ENCODE measurements at places on chromosomes 1 and 21.

GRCh38 chr1:210159211-210159610 lies 73.4 kb upstream of the SERTAD4 start:
- no peak for DNase-seq

GRCh38 chr1:226093621-226094020 lies 31.1 kb downstream of the H3-3A start:
- no peak for DNase-seq

- DNase-seq, result no peak
Measured at GRCh38 chr1:109757936-109758786, 5.6 kb downstream of the EPS8L3 start.

- DNase-seq, result no peak
Measured at GRCh38 chr1:58380345-58380744, 166.2 kb downstream of the OMA1 start.

DNA sequence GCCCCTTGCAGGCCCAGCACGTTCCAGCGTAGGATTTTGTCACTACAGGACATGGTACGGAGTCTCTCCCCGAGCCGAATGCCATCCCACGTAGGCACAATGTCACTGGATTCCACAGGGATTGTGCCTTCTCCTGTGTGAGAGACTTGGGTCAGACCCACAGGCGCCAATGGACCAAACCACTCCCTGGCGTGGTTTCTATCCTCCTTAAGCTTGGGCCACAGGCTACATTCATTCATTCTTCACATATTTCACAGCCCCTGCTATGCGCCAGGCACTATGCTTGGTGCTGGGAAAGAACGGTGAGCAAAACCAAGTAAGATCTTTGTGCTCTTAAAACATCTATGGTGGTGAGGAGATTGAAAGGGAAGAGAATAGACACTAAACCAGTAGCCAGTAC lies 18.7 kb downstream of the CHRNB2 start:
- no peak for DNase-seq

DNA sequence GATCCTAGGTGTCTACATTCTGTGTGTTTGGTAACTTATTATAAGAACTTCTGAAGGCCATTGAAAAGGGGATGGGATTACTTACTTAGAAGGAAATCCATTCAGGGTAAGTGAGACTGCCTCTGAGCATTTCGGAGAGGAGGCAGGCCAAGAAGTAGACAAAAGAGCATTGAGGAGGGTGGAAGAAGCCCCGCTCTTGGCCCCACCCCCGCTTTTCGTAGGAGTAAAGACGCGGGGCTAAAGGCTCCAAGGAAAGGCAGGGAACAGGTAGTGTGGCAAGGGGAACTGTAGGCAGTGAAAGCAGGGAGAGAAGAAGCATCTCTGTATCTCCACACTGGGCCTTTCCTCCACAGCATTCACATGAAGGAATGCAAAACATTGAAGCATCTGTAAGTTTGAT lies 51.8 kb upstream of the GRIK1 start:
- DNase-seq, result no peak

DNA sequence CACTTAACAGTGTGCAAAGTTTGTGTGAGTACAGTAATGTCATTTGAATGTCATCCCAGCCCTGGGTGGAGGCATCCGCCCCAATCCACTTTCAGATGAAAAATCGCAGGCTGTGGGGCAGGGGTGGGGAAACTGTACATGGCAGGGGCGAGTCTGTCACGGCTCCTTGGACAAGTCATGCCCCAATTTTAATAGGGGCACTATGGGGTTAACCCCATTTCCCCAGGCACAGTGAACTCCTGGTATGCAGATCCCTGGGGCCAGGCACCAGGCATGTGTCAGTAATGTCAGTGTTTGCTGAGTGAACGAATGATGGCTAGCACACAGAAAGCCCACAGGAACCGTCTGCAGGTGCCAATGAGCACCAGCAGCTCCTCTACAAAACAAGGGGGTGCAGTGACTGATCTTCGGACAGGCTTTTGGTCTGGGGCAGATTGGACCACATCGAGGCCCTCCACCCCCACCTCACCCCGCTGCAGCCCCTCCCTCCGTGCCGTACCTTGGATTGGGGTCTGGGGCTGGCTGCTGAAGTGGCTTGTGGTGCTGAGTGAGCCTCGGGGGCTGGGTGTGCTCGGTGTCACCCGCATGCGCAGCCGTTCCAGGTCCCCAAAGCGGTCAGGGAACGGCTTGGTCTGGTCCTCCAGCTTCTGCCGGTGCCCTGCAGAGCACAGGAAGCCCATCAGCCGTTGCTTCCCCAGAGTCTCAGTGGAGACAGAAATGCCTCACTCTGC lies 23.2 kb downstream of the RUNX3 start:
- no peak for DNase-seq

- no peak for DNase-seq
Measured at GRCh38 chr1:76240316-76240715, 165.8 kb downstream of the ST6GALNAC3 start.

GRCh38 chr1:181126871-181127587 lies 38.5 kb downstream of the IER5 start:
- DNase-seq, result no peak

DNA sequence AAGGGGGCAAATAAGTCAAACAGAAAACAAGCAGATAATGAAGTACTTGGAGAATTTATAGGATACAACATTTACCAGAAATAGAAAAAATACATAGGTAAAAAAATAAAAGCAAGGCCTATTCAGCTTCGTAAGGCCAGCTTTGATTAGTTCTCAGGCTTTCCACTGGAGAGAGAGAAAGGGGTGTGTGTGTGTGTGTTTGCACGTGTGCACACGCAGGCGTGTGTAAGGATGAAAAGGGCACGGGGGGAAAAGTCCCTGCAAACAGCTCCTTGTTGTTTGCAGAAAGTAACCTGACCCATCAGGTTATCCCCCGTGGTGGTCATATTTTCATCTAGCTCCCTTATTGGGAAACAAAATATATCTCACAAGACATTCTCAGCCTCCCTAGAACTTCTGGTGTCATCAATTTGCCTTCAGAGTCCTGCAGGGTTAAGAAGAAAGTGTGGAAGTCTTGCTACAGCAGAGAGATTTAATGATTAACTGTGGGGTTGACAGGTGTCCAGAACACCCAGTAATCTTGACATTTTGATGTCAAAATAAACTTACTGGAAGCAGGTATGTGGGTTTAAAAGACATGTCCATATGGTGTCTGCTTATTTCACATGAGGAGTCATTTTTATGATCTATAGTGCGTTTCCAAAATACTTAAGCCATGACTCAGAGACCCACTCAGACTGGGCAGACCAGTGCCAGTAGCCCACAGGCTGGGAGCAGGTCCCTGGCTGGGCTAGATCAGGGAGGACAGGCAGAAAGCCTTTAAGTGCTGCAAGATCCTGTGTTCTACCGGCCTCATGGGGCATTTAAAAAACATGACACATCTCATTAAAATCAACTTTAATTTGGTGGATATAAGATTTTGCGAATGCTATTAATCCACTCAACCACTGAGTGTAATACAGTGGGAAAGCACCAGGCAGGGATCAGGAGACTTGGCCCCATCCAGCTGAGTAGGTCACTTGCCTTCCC lies 487.6 kb upstream of the CAMK1G start:
- DNase-seq, result no peak

GRCh38 chr21:15260604-15261003 lies 195.8 kb upstream of the NRIP1 start:
- no peak for DNase-seq

- no peak for DNase-seq
Measured at GRCh38 chr1:153612755-153613331, at the start of gene S100A16. S100A16 (minus strand) TSS chr1:153613137; CDS start chr1:153608151, 4,986 bp downstream.

DNA sequence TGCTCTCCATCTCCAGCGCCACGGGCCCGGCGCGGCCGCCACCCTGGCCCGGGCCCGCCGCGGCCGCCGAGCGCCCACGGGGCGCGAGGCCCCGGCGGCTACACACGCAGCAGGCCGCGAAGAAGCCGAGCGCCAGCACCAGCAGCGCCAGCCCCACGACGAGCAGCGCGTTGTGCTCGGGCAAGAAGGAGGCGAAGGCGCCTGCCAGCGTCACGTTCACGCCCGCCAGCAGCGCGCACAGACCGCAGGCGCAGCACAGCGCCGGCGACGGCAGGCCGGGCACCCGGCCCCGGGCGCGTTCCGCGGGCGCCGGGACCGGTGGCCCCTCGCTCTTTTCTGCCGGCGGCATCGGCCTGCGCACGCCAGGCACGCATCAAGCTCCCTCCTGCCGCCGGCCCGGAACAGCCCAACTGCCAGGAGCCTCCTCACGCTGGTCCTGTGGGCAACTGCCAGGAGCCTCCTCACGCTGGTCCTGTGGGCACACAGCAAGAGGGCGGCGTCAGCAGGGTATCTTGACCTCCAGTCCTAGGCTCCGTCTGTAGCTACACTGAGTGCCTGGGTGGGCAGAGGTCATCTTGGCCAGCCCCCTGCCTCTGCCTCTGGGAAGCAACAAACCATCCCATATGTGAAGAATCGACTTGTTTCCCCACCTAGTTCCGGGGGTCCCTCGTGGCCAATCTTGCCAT lies 18.1 kb downstream of the KNCN start:
- no peak for DNase-seq

DNA sequence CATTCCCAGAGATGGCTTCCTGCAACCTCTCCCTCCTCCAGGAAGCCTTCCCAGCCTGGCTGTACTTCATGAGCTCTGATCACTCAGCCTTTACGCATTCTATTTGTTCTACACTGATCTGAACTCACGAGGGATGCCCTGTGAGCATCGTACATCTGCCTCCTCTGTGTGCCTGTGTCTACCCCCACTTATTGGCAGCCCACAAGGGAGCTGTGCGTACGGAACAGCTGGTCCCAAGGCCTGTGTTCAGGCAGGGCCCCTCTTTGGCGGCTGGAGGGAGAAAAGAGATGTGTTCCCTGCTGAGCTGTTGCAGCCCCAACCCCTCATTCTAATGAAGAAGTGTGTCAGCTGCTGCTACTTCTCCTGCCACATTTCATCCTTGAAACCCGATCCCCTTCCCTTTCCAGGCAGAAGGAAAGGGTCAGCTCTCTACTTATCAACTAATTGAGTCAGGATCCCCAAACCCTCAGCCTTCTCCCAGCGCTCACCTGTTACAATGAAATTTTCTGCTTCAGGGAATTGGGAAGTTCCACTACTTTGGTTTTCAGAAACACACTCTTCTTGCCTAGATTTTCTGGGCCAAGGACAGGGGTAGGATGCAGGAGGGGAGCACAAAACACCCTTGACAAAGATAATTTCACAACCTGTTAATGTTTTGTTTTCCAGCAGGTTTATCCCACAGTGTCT lies 3.2 kb downstream of the INKA2 start:
- DNase-seq, result no peak

- DNase-seq, result no peak
Measured at GRCh38 chr1:203932556-203932955, 71.2 kb downstream of the SNRPE start.
